Hematopoietic multipotent progenitor cell (in vitro differentiated cells): ENCODE measurements at places on chromosomes 4 and X. TPM values are rescaled to one million over a fixed set of nuclear protein-coding genes. Genes with fewer than 3 reads are reported as not detected.

DNA sequence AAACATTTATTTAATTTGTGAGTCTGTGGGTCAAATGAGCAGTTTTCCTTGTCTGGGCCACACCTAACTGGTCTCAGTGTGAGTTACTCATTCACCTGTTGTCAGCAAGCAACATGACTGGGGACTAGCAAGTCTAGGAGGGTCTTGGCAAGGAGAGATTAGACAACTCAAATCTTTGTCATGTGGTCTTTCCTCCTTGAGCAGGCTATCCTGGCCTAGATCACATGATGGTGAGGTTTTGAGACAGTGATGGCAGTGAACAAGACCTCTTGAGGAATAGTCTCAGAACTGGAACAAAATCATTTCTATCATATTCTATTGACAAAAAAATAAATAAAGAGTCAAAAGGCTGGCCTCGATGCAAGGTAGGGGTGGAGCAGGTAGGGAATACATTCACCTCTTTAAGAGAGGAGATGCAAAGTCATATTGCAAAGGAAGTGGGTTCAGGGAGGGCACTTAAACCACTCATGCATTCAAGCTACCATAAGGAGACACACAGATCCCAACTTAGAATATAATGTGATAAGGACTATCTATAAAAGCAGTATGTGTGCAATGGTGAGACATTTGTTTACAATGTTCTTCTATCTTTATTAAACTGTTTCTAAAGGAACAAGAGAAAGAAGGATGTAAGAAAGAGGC lies 135.7 kb downstream of the ZNF330 start:
- DNase-seq = no peak

- no peak for DNase-seq
Observed at GRCh38 chrX:31301941-31302340, 230.1 kb upstream of the FTHL17 start.

Gene TRIM60
- not detected for total RNA-seq

Gene ADH1A
- not detected for total RNA-seq

Gene GAGE2A
- not detected for total RNA-seq

DNA sequence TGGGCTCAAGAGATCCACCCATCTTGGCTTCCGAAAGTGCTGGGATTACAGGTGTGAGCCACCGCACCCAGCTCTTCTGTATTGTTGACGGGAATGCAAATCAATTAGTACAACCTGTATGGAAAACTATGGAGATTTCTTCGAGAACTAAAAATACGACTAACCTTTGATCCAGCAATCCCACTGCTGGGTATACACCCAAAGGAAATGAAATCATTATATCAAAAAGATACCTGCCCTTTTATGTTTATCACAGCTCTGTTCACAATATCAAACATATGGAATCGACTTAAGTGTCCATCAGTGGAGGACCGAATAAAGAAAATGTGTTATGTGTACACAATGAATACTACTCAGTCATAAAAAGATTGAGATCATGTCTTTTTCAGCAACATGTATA lies 49.3 kb downstream of the ELOVL6 start:
- DNase-seq = no peak

Gene FGFR3
- 0.54 TPM for total RNA-seq

DNA sequence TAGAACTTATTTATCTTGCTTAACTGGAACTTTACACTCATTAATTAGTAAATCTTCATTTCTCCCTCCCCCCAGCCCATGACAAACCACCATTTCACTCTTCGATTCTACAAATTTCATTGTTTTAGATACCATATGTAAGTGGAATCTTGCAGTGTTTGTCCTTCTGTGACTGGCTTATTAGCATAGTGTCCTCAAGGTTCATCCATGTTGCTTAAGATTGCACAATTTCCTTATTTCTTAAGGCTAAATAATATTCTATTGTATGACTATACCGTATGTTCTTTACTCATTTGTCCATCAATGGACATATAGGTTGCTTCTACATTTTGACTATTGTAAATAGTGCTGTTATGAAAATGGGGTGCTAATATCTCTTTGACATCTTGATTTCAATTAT lies 24.5 kb upstream of the RNF212 start:
- peak; percentile 9 for DNase-seq

DNA sequence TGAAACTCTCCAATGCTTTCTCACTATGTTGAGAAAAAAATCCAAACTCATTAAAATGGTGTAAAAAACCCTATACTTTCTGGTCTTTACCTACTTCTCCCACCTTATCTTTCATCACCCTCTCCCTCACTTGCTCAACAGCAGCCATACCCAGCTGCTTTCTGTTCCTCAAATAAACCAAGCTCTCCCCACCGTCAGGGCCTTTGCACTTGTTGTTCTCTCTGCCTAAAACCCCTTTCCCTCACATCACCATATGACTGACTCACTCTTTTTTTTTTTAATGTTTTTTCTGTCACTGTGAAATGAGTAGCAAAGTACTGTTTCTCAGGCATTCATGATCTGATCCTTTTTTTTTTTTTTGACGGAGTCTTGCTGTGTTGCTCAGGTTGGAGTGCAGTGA lies 122.3 kb upstream of the TMEM164 start:
- DNase-seq = no peak

- no peak for DNase-seq
Observed at GRCh38 chr4:15656038-15656470, 897 bp upstream of the FBXL5 start.

Gene GAGE12F
- not detected for total RNA-seq

- no peak for DNase-seq
Observed at GRCh38 chrX:47243351-47243750, 10.5 kb downstream of the USP11 start.
